Lung (tissue), 17 donors: ENCODE measurements at places on chromosomes 6 and 20. TPM values are rescaled to one million over a fixed set of nuclear protein-coding genes. Genes with fewer than 3 reads are reported as not detected.

Gene TBPL1
- polyA plus RNA-seq = 25.2 TPM

Gene EFCAB8
- polyA plus RNA-seq = 0.35 TPM

Gene AHI1
- 22.0 TPM for polyA plus RNA-seq

Gene TSBP1
- not detected for polyA plus RNA-seq
